ENCODE measurements at places on chromosomes 2 and 18.

- DNase-seq = no peak
Observed at GRCh38 chr2:71672826-71673795, 219.8 kb downstream of the DYSF start.

DNA sequence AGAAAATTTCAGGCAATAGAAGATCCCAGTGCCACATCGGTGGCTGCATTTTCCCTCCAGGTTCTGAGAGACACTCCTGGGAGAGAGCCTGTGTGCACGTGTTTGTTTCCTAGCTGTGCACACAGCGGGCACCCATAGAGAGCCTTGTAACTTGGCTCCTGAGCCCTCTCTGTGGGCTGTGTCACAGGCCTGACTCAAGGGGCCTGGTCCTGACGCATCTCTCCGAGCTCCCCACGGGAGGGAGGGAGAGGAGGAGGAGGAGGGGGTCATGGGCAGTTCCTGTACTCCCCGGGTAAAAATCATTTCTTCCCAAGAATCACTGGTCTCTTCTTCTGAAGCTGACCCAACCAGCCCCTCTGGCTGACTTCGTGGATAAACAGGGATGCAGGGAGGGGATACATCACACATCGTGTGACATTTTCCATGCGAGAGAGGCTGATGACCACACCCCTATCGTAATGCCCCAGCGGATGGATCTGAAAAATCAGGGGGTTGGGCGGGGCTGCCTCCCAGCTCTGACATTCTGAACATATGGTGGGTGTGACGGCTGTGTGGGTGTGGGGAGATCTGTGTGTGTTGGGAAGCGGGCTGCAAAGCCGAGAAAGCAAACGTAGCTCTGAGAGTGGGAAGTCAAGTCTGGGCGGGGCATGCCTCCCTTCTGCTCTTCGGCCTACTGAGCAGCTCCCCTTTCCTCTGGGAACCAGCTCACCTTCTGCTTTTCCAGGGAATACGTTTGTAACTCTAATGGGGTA is 308.3 kb upstream of the HS6ST1 start:
- DNase-seq = no peak

DNA sequence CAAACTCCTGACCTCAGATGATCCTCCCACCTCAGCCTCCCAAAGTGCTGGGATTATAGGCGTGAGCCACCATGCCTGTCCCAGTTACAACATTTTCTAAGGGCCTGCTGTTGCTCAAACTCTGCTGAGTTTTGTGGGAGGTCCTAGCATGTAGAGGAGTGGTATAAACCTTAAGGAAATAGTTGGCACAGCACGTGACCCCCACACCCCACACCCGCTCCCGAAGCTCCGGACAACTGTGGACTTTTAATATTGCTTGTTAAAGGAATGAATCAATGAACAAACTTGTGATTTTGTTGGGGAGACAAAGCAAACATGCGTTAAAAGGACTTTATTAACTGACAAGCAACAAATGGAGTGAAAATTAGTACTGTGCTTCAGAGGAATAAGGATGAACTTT is 137.8 kb upstream of the GATA6 start:
- no peak for DNase-seq

DNA sequence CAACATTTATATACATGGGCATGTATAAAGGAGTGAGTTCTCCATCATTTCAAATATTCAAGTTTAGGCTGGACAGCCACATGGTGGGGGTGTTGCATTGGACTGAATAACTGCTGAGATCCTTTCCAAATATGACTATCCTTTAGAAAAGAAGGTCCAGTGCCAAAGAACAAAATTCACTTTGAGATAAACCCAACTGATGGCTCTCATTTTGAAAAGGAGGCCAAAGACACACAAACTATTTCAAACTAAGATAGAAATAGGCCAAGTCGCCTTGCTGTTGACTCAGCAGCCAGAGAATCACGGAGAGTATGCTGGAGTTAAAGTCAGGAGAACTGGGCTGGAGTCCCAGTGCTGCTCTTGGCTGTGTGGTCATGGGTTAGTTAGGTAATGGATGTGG is 204.5 kb upstream of the LRATD1 start:
- DNase-seq = no peak

All from CD8-positive, alpha-beta memory T cell (primary cell).